Vagina (tissue), 2 donors: ENCODE measurements at places on chromosomes 2 and 18. TPM values are rescaled to one million over a fixed set of nuclear protein-coding genes. Genes with fewer than 3 reads are reported as not detected.

DNA sequence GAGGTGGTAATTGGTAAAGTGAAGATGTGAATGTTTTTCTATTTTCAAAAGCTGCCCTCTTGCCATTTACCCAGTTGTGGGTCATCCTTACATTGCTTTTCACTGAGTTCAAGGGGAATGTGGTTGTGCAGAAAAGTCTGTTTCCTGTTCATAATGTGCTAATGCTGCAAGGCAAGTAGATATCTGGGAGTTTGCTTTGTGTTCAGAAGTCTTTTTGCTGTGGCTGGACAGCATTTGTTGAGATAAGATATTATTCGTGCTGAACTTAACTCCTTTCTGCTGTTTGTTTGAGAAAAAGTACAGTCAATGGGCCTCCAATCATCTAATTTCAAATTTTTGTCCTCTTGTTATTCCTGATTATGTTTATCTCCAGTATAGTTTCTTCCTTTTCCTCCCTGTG is 263.2 kb downstream of the LTBP1 start:
- DNase-seq, result no peak

DNA sequence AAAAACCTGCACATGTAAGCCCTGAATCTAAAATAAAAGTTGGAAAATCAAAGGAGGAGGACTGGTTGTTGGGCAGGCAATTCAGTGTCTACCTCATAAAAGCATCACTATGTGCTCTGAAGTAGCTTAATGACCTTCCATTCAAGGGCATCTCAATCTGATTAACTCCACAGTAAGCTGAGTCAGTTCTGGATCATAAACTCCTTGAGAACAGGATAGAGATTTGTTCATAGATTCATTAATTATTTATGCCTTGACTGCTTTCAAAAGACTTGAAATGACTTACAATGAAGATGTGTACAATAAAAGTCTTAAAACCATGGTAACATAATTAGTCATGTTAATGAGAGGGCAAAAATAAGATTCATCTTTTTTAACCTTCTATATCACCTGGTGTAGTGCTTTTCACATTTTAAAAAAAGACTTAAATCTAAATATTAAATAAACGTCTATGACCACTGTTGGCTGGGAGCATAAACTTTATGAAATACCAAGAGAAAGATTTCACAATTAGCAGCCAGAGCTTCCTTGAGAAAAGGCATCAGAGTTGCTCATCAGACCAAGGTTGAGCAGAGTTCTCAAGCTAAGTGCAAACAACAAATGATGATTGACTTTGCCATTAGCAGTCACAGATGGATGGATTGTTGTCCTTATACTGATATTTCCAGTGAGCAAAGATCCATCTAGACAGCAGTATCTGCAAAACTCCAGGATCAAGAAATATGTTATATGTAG is 237.3 kb upstream of the THUMPD2 start:
- DNase-seq, result no peak

- no peak for DNase-seq
Observed at GRCh38 chr18:2958819-2959298, 54.1 kb downstream of the LPIN2 start.

Gene CXCR2
- 6.4 TPM for total RNA-seq

Gene OTOS
- not detected for total RNA-seq

DNA sequence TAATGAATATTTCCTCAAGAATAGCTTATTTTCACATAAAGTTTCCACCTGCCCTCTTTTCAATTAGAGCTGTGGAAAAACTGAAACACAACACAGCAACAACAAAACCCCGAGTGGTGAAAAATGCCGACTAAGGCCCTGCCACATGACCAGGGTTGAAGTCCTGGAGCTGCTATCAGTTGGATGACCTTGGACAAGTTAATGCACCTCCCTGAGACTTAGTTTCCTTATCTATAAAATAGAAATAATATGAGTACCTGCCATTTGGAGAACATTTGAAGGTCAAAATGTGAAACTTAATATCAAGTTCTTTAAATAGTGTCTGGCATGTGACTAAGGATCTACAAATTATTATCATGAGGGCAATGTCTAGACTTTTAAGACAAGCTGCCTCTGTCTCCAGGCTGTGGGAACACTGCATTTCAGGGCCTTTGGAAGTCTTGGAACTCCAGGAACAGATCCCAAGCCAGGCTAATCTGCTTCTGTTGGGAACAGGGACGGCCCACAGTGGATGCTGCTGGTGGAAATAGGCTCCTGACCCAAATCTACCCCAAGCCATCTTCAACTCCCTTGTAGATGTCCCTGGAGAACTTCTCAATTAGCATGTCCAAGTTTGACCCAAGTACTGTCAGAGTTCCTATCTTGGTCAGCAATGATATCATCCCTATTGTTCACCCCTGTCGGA is 42.0 kb upstream of the TRIB2 start:
- DNase-seq, result no peak

DNA sequence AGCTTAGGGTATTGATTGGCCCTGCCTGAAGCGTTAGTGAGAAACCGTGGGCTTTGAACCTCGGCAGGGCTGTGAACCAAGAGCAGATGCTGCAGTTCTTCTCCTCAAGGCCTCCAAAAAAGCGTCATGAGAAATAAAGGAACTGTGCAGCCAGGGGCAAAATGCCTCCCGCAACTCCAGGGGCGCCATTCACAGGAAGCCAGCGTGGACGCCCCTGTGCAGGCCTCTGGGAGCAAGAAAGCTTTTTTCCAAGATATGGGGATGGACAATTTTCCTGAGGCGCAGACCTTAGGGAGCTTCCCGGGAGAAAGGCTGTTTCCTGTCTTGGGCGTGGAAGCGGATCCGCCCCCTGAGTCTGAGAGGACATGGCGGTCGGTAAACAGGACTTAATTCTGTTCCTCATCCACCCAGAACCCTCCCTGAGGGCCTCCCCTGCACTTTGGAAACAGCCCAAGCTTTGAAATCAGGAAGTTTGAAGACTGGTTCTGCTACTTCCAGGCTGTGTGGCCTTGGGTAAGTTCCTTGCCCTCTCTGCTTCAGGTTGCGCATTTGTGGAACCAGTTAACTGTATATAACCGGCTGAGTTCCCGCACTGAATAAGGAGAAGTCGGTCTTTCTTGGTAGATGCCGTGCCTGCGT is 29.6 kb upstream of the CABLES1 start:
- no peak for DNase-seq

GRCh38 chr2:120720746-120721375 is 14.8 kb upstream of the GLI2 start:
- DNase-seq, result no peak

DNA sequence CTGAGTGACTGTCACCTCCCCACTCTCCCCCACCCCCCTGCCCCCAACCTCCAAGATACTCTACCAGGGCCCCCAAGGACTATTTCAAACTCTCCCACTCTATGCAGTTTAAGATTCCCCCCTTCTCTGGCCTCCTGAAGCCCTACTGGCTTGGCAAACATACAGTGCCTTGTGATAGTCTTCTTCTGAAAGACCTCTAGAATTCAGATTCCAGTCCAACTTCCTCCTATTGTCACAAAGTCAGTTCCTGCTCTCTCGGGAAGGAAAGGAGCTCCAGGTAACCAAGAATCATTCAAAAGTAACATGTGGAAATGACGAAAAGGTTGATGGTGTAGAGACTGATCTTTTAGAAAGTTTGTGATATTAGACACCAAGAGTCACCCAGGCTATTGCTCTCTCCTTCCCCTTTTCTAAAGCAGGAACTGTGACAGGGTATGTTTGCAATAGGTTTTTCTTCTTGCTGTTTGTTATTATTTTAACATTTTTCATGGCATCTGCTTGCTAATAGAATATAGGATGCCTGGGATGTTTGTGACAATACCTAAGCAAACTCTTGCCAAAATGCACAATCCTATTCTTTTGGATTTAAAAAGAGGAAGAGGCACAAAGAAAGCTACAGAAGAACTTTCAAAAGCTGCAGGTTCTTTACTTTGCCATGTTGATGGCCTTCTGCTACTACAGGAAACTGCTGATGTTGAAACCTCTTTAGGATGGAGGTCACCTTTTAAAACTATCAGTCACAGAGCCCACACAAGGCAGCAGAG is 93.5 kb upstream of the MGAT4A start:
- no peak for DNase-seq

Gene LYPD6B
- 10.1 TPM for total RNA-seq

DNA sequence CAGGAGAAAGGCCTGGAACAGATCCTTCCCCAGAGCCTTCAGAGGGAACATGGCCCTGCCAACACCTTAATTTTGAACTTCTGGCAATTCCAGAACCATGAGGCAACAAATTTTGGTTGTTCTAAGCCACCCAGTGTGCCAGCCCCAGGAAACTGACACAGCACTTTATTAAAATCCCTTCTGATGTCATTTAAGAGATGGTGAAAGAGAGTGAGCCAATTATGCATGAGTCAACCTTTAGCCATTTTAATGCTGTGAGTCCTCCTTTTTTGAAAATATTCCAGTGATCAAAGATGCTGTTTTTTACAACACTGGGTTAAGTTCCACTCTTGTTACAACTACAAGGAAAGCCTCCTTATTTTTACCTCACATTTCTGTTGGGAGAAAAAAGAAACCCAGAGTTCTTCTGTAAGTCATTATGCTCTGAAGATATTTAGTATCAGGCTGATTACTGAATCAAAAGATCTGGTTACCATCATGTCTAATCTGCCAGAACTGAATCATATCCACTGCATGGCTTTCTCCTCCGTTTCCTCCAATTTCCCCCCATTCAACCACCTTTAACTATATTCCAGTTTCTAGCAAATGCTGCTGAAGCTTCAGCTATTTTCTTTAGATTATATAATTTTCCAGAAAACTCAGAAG is 235.4 kb downstream of the TXNL1 start:
- no peak for DNase-seq

Gene IL1RL1
- 10.6 TPM for total RNA-seq

Gene APCDD1
- 110 TPM for total RNA-seq

GRCh38 chr2:54424555-54425163 is 31.5 kb upstream of the SPTBN1 start:
- no peak for DNase-seq

- no peak for DNase-seq
Observed at GRCh38 chr18:36459203-36459602, 161.7 kb downstream of the FHOD3 start.
